CD4-positive, alpha-beta T cell treated with Interleukin-4 for 1 hour (primary cell): ENCODE measurements at places on chromosomes 5 and 9.
A peak's percentile ranks its signal among the peaks of the same experiment; 100 is the strongest.

DNA sequence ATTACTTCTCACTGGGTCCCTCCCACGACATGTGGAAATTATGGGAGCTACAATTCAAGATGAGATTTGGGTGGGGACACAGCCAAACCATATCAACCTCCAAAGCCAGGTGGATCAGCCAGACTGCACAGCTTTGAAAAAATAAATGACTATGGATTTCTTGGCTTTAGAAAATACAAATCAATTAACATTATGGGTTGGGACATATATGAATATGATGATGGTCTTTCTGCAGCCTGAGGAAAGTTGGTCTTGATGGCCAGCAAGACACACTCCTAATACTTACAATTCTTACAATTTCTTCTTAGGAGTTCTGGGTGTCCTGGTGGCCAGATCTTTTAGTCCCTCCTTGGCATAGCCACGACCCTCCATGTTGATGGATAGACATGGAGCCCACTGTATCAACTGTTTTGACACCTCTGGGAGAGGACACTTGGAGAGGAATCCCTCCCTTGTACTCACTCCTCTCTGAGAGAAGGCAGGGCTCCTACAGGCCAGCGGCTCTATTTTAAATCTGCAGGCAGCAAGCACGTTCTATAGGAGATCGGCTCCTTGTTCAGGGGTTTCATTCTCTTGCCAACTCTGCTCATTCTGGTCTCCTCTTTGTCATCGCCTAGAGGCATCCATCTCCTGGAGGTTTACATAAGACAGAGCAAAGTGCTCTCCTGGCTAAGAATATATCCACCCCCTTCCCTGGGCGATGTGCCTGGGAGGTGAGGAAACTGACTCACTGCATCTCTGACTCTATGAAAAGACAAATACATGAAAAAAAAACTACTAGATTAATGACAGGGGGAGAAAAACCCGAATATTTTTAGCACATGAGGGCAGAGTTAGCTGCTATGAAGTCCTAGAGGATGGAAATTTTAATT, 145.9 kb downstream of the CARTPT start:
- no peak for DNase-seq

- DNase-seq = no peak
Observed at GRCh38 chr9:124489222-124489621, 18.0 kb downstream of the NR5A1 start.

- DNase-seq = no peak
Observed at GRCh38 chr9:13885258-13885657, 428.7 kb downstream of the NFIB start.

DNA sequence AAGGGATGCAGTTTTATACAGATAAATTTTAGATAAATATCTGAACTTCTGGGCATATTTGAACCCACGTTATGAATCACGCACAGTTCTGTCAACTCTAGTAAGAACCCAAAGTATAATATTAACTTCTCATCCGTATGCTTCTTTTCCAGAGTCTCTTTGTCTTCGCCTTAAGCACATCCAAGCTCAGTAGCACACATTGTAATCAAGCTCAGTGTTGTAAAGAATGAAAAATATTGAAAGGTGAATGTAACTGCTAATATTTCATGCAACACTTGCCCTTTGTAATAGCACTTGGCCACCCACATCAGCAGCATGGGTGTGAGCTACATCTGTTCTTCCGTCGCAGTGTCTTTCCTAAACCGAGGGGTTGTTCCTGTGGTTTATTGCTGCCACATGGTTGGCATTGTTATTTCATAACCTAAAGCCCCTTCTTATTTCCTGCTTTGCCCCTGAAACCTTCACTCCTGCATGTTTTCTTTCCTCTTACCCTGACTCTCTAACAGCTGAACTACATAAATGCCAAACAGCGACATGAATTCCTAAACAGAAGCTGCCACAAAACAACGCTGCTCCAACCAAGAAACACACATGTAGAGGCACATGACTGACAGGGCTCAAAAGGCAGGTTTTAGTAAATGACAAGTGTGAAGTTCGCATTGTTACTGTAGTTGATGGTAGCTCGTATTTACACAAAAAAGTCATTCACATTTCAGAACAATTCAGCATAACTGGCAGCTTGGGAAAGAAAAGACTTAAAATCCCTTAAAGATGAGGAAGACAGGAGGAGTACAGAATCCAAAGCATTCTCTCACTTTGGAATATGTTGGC, 190.1 kb upstream of the MEF2C start:
- DNase-seq = no peak

DNA sequence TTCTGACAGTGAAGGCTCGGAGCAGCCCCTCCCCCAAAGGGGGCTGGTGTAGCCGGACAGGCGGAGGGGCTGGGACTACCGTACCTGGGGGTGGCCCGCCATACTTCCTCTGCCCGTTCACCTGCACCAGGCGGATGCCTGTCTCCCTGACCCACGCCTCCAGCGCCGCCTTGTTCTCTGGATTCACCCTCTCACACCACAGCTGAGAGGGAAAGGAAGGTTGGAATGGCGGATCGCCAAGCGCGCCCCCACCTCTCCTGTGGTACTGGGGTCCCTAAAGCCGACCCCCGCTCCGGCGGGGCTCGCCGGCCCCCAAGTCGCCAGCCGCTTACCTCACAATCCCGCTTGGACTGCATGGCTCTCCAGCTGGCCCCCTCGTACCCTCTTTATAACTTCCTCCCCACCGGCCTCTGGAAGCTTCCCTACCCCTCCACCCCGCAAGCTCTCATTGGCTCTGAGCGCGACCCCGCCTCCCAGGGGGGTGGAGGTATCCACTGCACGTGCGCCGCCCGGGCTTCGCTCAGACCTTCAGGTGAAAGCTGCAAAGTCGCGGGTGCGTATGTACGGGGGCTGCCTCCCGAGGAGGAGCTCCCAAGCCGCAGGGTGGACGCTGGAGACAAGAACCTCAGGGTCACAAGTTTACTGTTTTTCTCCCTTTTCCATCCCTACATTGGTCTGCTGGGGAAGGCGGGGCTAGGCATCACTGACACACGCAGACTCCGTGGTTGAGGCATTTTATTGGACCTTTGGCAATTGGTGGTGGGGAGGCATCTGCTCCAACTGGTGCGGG, at the start of gene DND1:
Gene DND1, minus strand, starts transcription at position 390 of the 790 bp plus-strand sequence. Its CDS starts 34 bp downstream, at position 356.
- DNase-seq = no peak

DNA sequence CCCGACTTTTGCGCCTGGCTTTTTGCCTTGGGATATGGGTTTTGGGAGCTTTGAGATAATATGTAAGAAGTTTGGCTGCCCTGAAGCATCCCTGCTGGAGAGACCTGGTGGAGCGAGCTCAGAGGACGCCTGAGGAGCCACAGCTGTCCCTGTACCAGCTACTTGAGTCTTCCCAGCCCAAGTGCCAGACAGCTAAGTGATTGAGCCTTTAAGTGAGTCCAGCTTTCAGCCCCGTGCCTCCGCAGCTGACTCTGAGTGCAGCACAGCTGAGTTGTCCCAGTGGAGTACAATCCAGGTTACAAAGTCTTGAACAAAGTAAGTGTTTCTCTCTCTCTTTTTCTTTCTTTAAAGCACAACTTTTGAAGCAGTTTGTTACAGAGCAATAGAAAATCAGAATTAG, 203.8 kb upstream of the DAP start:
- no peak for DNase-seq

- DNase-seq = peak; percentile 53
Observed at GRCh38 chr9:133199648-133200321, 9.3 kb downstream of the OBP2B start.

DNA sequence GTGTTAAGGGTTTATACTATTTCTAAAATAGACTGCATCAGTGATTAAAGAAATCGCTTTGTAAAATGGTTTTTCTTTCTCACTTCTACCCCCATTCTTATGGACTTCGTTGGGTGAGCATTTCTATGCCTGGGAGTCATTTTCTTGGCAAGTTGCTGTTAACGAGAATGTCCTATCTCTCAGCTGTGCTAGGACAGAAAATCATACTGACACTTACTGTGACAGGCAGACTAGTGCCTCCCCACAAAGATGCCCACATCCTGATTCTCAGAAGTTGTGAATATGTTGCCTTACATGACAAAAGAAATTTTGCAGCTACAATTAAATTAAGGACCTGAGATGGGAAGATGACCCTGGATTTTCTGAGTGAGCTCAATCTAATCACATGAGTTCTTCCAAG, 65.1 kb upstream of the NMUR2 start:
- DNase-seq = peak; percentile 13

DNA sequence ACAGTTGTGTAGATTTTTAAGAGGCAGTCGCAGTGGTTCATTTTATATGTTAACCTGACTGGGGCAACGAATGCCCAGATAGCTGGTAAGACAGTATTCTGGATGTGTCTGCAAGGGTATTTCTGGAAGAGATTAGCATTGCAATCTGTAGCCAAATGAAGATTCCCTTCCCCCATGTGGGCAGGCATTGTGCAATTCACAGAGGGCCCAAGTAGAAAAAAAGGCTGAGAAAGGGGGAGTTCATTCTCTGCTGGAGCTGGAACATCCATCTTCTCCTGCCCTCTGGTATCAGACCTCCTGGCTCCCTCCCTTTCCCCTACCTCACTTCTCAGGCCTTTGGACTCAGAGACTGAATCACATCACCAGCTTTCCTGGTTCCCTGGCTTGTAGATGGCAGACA, 70.6 kb downstream of the TENT4A start:
- DNase-seq = no peak

GRCh38 chr9:121278477-121279261, 10.7 kb downstream of the GSN start:
- DNase-seq = peak; percentile 50
